ENCODE measurements at places on chromosomes 1 and 21. TPM values are rescaled to one million over a fixed set of nuclear protein-coding genes. Genes with fewer than 3 reads are reported as not detected.

DNA sequence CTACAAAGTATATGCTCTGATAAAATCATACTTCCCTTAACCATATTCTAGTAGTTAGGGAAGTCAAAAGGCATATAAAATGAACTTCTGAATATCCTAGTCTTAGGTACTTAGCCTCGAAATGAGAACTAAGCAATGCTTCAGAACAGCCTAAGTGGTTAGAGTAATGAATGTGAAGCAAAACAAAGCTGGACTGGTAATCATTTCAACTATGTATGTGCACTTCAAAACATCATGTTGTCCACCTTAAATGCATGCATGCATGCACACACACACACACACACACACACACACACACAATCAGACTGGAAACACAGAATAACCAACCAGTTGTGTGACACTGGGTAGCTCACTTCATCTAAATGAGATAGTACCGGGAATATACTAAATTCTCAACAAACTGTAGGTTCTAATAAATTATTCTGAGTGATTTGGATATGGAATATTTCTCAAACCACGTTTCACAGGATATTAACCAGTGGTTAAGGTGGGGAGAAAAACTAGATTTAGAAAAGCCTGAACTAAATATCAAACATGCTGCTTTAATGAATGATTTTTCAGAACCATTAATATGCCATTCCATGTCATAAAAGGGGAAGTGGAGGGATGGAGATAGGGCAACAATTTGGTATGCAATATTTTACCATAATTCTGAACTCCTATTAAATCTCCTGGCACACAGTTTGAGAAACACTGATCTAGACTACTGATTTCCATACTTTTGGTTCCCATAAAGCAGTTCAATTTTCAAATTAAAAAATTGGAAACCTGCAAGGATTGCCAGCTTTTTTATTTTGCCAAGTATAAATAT lies 19.5 kb downstream of the RNF115 start:
- no peaks in the 10 kb centered on the region for H3K36me3 ChIP-seq
- H3K27me3 ChIP-seq = no peaks in the 10 kb centered on the region
- peak overlapping the region; percentile 15 for H3K27ac ChIP-seq
- no peak overlapping the region for H3K4me3 ChIP-seq
- DNase-seq = no peak
- H3K4me1 ChIP-seq = peaks cover 14% of the 10 kb centered on the region

Gene FMN2
- 7.2 TPM for polyA plus RNA-seq

DNA sequence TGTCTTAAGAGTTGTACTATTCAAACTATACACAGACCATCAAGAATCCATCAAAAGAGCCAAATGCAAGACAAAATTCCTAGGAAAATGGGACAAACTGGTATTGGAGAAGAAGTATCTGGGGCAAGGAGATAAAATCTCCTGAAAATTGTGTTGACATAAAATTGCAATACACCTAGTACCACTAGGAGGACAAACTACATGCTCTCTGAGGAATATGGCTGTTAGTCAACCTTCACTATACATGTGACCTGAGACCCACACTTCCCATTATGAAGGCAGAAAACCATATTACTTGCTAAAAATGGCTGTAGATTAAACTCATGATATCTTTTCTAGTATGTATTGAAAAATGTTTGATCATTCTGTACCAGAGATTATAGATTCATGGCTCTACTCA lies 30.0 kb downstream of the IRF2BP2 start:
- H3K27me3 ChIP-seq = no peaks in the 10 kb centered on the region
- no peak for DNase-seq
- no peak overlapping the region for H3K4me3 ChIP-seq
- no peak overlapping the region for H3K27ac ChIP-seq

GRCh38 chr21:28124541-28124940 lies 868.1 kb downstream of the LTN1 start:
- no peak overlapping the region for H3K4me3 ChIP-seq
- DNase-seq = no peak
- no peaks in the 10 kb centered on the region for H3K27me3 ChIP-seq

Measured in SK-N-SH (cell line).